ENCODE measurements at places on chromosomes 12 and 14. TPM values are rescaled to one million over a fixed set of nuclear protein-coding genes. Genes with fewer than 3 reads are reported as not detected.
A peak's percentile ranks its signal among the peaks of the same experiment; 100 is the strongest.

The KRT72 gene
- total RNA-seq = not detected

The SIX1 gene
- 6.5 TPM for total RNA-seq

The RAPGEF3 gene
- total RNA-seq = not detected

The RASSF8 gene
- total RNA-seq = 10.4 TPM

The LHX5 gene
- not detected for total RNA-seq

The LUM gene
- not detected for total RNA-seq

The STXBP6 gene
- total RNA-seq = 35.3 TPM

The NCAPD2 gene
- total RNA-seq = 100 TPM

The PABPN1 gene
- total RNA-seq = 173 TPM

The PNP gene
- 117 TPM for total RNA-seq

The SRP54 gene
- 297 TPM for total RNA-seq

The SERPINA10 gene
- 20.1 TPM for total RNA-seq

The LAG3 gene
- total RNA-seq = 0.11 TPM

The CFAP251 gene
- total RNA-seq = 0.07 TPM

The SLC7A8 gene
- total RNA-seq = not detected

The CACNA1C gene
- total RNA-seq = not detected

The SAMD4A gene
- total RNA-seq = 6.9 TPM

The KRT79 gene
- total RNA-seq = not detected

The CPM gene
- not detected for total RNA-seq

GRCh38 chr12:55743406-55744339 is 751 bp downstream of the GDF11 start:
- DNase-seq = no peak

DNA sequence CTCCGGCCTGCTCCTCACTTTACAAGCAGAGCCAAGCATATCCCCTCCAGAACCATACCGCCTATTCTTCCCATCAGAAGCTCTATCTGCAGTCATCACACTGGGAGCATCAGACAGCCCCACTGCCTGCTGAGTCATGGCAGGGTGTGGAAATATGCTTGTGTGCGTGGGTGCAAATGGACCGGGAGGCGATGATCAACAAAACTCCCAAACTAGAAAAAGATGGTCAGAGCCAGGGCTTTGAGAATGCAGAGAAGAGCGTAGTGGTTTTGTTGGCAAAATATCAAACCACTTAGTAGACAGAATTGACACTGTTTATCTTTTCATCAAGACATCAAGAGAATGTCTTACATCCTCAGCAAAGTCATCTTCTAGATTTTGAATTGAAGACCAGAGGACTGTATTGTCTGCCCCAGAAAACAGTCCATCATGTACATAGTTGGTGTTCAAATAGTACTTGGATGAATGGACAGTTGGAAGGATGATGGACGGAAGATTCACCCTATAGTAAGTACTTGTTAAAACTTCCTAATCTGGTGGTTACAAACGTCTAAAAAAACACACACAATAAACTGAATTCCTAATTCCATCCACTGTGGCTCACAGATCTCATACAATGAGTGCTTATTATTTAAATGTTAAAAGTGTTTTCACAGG is 54.9 kb downstream of the VWF start:
- no peak for DNase-seq

GRCh38 chr12:113396828-113397496 is 6.7 kb downstream of the SDS start:
- DNase-seq = no peak

GRCh38 chr14:66117600-66117999 is 368.6 kb upstream of the CCDC196 start:
- no peak for DNase-seq

- DNase-seq = peak; percentile 13
Measured at GRCh38 chr12:66014818-66015217, 115.7 kb downstream of the LLPH start.

- DNase-seq = no peak
Measured at GRCh38 chr12:46858368-46858767, 32.6 kb upstream of the SLC38A4 start.

- DNase-seq = no peak
Measured at GRCh38 chr14:59236195-59236594, 47.7 kb downstream of the DAAM1 start.

- no peak for DNase-seq
Measured at GRCh38 chr14:59429790-59430189, 35.4 kb downstream of the GPR135 start.

DNA sequence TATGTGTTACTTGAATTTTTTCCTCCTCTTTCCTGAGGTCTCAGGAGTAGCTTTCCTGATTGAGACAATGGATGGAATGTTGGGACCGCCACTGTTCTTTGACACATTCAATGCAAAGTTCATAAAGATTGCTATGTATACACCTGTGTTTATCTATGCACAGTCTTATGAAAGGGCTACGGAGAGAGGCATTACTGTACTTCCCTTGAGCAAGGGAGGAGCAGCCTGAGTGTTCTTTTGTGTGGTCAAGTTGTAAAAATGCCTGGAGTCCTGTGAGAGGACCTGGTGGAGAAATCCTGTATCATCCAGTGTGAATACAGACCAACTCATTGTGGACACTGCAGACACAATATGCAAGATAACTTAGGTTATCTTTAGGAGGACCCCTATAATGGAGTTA is 1.2 kb downstream of the SRGAP1 start:
- peak; percentile 88 for DNase-seq

- no peak for DNase-seq
Measured at GRCh38 chr12:107442326-107442987, 243.1 kb upstream of the PWP1 start.

GRCh38 chr12:118259079-118259478 is 113.6 kb downstream of the TAOK3 start:
- no peak for DNase-seq

DNA sequence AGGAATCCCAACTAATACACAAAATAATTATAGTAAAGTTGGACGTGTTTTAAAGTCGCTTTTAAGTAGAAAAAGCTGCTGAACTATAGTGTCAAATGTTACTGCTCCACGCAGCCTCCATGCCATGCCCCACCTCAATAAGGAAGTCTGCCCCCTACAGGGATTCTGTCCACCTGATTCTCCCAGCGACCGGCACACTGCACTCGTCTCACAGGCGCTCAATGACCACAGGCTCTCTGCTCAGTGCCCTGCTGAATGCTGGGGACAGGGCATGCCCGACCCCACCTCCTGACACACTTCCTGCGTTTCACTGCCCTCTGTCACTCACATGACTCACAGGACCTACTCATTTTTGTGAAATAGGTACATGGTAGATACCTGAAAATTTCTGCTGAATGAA is 48.9 kb downstream of the BDKRB1 start:
- no peak for DNase-seq

GRCh38 chr12:132593938-132594358 is 16.4 kb downstream of the LRCOL1 start:
- peak; percentile 96 for DNase-seq

- DNase-seq = no peak
Measured at GRCh38 chr14:76931631-76932402, 96.7 kb downstream of the IRF2BPL start.

DNA sequence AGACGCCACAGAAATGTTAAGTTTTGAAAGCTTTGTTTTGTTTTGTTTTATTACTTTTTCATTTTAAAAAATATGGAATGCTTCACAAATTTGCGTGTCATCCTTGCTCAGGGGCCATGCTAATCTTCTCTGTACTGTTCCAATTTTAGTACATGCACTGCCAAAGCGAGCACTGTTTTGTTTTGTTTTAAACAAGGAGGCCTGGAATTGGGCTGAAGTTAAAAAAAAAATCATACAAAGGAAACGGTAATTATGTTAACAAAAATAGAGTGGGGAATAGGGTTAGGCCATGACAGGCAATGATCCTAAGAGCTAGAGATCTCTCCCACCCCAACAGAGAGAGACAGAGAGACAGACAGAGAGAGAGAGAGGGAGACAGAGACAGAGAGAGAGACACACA is 57.0 kb downstream of the ZFP36L1 start:
- no peak for DNase-seq

DNA sequence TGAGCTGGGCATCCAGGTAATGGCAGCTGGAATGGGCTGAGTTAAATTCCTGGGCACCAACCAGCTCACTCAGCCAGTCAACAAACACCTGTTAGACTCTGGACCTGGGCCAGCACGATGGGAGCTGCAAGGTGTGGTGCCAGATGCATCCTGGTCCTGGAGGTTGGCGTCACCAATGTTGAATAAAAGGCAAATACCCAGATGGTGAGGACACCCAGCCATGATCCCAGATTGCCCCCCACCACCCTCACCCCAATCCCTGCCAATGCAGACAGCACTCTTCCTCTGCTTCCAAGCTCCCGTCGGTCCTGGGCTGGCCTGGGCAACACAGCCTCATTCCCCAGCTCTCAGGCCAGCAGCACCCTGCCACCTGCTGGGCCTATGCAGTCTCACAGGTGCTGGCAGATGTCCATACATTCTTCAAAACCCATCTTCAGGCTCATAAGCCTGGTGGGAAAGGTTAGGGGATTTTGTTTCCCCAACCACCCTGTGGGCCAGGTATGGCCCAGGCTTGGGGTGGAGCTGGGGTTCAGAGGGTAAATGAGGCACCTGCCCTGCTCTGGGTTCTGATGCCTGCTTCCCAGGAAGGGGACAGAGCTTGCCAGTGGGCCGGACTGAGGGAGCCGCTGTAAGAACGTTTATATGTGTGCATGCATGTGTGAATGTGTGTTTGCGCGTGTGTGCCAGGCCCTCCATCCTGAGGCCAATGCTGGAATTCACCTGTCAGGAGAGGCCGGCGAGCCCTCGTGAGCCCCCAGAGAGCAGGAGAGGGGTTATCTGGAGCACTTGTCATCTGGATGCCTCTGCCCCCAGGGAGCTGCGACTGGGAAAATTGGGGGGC is 58.0 kb downstream of the LGMN start:
- peak; percentile 45 for DNase-seq

GRCh38 chr12:114688256-114688845 is 4.4 kb upstream of the TBX3 start:
- DNase-seq = no peak

All from HepG2 (cell line).